ENCODE measurements at places on chromosomes 1 and 21.
A peak's percentile ranks its signal among the peaks of the same experiment; 100 is the strongest.

DNA sequence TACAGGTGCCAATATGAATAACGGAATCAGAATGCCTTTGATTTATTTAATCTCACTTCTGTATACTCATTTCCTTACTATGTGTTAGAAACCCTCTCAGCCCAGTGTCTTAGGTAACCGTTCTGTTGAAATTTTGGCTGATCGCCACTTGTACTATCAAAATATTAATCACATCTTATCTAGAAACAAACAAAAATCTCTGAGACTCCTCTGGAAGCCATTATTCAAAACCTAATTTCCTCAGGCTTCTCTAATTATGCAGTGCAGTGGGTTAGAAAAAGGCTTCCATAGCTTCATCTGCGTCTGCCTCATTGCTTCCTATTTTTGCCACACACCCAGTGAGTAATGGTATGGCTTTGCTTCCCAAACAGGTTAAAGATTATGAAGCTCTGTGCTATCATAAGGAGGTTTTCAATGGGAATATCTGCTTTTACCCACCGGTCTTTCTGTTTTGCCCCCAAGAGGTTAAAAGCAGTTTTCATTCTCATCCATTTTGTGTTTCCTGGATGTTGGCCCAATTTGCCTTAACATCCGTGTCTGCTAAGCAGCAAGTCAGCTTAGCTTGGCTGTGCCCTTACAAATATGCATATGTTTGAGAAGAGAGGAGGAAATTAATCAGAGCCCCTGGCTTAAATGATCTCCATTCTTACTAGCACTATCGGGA lies 129.6 kb downstream of the RYR2 start:
- no peak for DNase-seq

- DNase-seq = no peak
Measured at GRCh38 chr1:73755649-73756048, 442.3 kb downstream of the LRRIQ3 start.

DNA sequence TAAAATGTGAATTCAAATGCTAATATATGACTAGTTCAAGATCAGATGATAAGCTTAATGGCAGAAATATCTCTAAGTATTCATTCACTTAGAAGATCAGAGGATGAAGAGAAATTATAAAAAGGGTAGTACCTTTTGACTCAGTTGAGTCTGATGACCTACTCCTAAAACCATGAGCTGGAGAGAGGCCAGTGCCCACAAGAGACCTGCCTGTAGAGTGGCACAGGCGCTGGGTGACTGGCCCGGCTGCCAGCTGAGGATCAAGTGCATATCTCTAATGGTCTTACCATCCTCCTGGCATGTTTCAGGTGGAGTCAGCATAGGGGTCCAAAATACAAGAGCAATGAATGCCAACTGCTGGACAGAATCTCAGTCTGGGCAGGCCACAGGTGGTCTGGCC lies 14.1 kb downstream of the DDAH1 start:
- no peak for DNase-seq

DNA sequence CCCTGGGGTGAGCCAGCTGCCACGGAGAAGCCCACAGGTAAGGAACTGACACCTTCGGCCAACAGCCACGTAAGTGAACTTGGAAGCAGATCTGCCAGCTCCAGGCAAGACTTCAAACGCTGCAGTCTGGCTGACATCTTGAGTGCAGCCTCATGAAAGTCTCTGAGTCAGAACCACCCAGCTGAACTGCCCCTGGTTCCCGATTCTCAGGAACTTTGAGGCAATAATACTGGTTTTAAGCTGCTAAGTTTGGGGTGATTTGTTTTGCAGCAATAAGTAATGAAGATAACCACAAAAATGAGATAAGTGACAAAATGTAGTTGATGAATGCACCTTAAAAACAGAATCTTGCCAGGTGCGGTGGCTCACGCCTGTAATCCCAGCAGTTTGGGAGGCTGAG lies 48.5 kb downstream of the MAP3K7CL start:
- no peak for DNase-seq

DNA sequence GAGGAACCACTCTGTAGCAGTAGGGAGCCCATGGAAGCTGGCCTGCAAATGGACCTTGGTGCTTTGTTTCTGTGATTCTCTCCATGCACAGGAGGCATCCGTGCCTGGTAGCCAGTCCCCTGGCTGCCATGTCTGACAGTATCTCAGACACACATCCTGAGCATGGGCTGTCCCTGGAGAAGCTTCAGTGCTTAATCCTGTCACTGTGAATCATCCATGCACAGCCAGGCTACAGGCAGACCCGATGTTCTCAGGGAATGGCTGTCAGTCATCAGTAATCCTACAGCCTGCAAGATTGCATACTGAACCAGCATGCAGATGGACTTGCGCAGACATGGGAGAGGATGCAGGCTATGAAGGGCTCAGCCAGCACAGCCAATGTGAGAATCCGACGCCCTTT lies 606.3 kb upstream of the PLXNA2 start:
- no peak for DNase-seq

DNA sequence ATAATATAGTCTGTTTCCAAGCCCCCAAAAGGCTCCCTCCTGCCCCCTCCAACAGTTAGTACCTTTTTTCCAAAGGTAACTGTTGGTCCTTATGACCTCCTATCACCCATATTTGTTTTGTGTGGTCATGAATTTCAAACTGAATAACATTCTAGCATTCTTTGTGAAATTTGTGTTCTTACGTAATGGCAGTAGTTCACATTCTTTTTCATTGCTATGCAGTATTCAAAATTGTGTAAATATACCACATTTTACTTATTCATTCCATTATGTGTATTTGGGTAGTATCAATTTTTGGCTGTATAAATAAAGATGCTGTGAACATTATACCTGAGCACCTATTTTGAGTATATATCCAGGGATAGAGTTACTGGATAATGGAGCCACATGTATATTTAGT lies 13.4 kb downstream of the RNF11 start:
- DNase-seq = no peak

- no peak for DNase-seq
Measured at GRCh38 chr1:40078512-40079333, 18.3 kb downstream of the PPT1 start.

DNA sequence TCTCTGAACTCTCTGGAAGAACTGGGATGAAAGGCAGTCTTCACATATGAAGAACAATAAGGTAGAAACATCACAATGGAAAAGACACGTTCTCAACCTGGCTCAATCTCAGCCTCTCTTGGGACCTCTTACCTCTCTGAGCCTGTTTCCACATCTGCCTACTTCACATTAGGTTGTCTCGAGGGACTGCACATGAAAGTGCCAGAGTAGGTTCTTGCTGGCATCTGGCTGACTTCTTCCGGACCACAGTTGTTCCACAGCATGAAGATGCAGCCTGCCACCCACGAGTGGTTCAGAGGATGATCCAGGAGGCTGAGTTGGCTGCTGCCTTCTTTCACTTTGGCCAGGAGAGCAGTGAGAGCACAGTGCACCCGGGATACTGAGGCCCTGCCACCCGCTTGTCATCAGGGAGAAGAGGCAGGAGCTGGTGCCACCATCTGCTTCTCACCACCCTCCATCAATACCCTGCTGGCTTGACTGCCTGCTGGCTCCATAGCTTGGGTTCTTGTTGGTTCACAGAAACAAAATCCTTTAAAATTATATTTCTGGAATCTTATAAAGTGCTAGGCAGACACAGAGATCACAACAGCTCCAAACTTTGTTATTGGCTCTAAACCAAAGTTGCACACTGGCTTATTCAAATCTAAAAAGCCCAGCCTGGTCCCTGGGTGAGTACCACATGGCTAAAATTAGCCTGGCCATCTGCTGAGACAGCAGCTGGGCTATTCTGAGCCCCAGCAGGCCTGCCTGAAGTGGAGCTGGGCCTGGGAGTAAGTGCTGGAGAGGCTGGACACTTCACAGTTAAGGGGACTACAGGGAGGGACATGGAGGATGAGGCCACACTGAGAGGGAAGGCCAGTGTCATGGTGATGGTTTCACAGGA lies 46.9 kb upstream of the LIN9 start:
- DNase-seq = peak; percentile 82

DNA sequence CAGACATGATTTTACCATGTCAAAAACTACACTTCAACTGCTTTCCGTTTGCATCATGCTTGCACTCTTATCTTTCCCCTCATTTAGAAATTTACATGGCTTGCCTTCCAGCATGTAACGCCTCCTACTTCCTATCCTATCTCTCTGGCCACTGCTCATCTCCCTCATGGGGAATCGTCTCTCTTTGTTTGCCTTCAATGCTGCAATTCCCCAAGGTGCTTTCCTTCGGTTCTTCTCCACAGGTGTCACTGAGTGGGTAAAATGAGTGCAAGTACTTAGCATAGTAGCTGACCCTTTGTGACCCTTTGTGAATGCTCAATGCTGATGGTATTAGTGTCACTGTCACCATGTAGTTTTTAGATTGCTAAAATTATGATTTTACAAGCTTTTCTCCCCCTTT lies 63.1 kb downstream of the APP start:
- DNase-seq = no peak

DNA sequence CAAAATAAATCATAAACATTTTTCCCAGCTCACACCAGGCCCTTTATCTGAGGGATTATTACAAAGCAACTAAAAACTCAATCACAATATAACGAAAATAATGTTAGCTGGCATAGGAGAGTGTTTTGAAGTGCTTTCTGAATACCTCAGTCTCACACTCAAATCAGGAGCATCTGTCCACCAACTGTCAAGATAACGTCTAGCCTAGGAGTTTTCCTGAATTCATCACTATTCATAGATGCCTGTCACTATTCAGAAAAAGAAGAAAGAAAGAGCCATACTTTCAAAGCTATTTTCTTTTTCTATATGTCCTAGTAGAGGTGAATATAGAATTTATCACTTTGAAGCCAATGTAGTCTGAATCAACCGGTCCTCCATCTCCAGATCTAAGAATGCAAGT lies 127.0 kb downstream of the AKT3 start:
- DNase-seq = no peak

GRCh38 chr1:1629430-1630190 lies 2.4 kb upstream of the MMP23B start:
- DNase-seq = peak; percentile 39

All from femur (tissue), 1 donor.